GM13976 (cell line): ENCODE measurements at places on chromosomes 1 and 21.

- DNase-seq, result peak; percentile 19
Measured at GRCh38 chr21:14589855-14590563, 43.9 kb upstream of the SAMSN1 start.

DNA sequence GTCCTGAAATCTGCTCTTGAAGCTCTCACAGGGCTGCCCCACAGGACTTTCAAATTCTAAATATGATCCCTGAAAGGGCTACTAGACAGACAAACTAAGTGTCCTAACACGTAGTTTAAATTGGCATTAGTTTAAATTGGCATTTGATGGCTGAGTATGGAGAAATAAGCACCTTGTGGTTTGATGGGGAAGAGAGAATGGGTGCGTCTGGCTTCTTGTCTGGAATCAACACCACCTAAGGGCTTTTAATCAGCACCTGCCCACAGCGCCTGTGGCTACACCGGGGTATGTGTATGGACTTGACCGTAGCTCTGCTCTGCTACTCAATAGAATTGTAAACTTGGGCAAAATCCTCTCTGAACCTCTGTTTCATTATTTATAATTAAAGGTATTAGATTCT lies 5.7 kb upstream of the LAMB3 start:
- DNase-seq, result no peak

DNA sequence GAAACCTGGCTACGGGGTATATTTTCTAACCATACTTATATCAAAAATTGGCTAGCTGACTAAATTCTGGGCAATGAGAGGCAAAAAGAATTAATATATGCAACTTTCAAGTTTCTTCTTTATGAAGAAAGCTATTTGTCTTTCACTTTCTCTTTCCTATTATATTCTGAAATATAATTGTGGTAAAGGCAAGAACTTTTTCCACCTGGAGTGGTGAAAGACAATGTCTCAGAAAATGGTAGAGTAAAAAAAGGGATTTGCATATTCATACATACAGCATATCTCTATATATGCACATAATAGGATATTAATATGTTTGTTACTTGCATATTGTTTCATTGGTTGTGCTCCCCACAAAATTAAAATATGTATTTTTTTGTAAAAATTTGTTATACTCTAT lies 793.8 kb downstream of the PLA2G4A start:
- DNase-seq, result no peak

DNA sequence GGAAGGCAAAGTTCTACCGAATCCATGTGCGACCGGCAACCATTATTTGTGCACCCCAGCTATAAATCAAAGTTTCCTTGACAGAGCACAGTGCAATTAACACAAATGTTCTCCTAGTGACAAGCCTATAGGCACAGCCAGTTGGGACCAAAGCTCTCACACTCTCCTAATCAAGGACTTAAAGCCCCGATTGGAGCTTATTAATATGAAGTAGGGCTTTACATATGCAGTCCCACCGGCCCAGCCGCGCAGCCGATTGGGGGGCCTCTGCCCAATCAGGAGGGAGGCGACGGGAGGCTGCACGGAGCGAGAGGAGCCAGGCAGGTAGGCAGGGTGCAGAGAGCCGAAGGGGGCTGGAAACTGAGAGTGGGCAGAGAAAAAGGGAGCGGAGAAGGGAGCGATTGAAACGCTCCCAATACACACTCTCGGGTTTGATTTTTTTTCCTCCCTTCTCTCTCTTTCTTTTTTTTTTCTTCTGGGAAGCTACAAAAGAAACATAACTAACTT lies at the start of gene ESRRG:
TSS of gene ESRRG (minus strand) at position 156 of the 507 bp plus-strand sequence. CDS start at position 26, 130 bp downstream.
- no peak for DNase-seq

DNA sequence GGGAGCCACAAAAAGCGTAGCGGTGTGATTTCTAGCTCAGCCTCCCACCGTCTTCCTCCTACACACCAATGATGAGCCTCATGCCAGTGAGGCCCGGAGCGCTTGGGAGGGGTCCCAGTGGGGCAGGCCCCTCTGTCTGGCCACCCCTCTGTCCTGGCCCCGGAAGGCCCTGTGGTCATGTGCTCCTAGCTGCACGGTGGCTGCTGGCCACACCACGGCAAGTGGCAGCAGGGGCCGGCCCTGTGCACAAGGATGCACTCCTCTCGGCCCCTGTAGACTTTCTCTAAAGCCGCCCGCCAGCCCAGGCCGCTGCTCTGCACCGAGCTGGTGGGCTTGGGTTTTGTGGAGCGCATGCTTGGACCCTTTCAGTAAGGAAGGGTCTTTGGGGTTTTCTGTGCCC lies 53.6 kb downstream of the KCNAB2 start:
- DNase-seq, result no peak

GRCh38 chr1:187977298-187977697 lies 1148.5 kb downstream of the PLA2G4A start:
- DNase-seq, result no peak
